ENCODE measurements at places on chromosomes 2 and 18.

GRCh38 chr18:72692086-72692485, 147.9 kb upstream of the CBLN2 start:
- DNase-seq = no peak

DNA sequence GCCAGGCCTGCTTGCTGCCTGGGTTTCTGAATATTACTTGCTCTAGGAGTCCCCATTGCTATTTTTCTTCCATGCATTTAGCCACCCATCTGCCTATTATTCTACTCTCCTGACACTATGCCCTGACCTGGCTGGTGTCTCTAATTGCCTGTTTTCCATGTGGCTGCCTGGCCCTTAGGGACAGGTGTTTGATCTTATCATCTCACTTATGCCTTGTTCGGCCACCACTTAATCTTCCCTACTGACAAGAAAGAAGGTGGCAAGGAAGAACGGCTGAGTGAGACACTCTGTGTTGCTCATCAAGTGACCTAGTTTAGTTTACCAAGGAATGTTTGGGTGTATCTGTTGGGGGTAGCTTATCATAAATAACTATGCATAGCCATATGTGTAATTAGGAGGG, 50.4 kb upstream of the RAPH1 start:
- DNase-seq = no peak

DNA sequence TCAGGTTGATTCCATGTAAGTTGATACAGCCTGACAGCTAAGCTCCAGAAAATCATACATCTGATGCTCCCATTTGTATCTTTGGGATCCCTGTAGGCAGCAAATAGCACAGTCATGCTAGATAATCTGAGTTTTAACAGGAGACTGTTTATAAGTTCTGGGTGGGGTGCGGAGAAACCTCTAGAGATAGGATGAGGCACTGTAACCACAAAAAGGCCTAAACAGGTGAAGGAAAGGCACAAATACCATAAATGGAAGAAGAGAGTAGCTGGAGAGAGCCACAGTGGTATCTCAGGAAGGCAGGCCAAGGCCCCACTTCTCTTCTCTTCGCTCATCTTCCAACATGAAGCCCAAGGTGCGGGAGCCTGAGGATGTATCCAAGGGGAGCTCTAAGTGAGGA, 18.1 kb upstream of the B4GALT6 start:
- no peak for DNase-seq

- no peak for DNase-seq
These were observed 49.7 kb upstream of the RAPH1 start for GRCh38 chr2:203584784-203585183.

DNA sequence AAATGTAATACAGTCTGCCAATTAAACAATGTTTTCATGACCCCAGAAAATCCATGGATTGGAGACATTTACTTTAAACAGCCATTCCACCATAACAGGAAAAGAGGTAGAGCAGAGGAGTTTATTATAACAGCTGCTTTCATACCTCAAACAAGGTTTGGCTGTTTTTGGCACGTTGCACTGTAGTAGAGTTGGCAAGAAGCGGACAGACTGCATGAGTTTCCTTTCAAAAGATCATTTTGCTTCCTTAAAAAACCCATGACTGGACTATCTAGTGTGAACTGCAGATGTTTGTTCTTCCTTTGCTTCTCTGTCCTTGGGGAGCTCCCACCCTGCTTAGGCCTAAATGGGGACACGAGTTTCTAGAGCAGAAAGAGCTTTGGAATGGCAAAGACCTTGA, 108.5 kb upstream of the THOC1 start:
- no peak for DNase-seq

DNA sequence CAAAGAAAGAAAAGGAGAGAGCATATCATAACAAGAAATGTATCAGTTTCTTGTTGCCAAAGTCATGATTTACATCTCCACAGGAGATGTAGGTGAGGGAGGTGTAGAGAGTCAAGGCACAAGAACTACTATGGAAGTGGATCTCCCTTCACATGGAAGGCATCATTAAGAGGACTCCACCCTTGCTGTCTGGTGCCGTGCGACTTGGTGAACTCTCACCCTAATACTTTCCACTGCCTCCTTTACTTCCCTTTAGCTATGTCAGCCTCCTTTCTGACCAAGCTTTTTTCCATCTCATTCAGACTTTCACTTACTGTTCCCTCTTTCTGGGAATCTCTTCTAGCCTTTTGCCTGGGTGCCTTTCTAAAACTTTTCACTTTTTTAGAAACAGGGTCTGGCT, 490.0 kb downstream of the THSD7B start:
- DNase-seq = no peak

DNA sequence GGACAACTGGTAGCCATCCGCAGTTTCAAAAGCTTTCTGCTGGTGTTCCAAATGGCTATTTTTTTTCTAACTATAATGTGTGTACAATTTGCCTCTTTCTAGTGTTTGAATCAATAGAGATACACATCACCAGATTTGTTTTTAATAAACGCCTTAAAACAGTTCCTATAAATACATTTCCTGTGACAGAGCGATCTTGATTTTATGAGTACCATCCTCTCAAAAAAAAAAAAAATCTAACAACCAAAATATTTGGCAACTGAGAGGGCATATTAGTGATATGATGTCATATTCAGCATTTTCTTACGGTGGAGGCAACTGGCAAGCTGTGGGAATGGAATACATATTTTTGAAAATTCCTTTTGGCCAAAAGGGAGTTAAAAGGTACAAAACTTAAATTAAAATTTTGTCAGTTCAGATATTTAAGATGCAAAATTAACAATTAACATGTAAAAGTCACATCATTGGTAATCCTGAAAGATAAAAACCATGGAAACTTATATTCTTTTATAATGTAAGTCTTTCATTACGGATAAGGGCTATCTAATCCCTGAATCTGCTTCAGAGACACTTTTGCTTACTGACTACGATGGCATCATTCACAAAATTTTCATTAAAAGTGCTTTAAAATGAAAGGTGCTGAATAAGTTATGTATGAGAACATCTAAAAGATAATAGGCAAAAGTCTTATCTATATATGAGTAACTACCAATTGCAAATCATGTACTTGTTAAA, 268.4 kb downstream of the TCF4 start:
- no peak for DNase-seq

DNA sequence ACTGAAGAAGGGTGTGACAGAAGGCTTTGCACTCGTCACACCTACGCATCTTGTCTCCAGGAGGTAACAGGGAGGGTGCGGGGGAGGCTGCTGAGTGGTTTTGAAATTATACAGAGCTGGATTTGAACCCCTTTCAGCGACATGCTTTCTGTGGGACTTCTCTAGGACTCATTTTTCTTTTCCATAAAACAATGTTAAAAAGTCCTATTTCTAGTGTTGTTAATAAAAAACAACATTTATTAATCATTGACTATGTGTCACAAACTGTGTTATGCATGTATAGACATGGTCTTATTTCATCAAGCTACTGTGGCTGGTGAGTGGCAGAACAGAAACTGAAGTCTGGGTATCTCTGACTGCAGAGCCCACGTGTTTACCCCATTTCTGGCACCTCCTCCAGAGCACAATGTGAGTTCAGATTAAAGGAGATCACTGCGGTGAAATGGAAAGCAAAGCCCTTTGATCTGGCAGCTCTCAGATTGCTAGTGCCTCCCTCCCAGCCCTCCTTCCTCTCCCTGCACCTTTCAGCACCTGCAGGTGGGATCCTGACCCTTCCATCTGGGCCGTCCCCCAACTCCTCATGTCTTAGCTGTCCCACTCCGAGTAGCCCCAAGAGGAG, 315.5 kb upstream of the MYT1L start:
- no peak for DNase-seq

DNA sequence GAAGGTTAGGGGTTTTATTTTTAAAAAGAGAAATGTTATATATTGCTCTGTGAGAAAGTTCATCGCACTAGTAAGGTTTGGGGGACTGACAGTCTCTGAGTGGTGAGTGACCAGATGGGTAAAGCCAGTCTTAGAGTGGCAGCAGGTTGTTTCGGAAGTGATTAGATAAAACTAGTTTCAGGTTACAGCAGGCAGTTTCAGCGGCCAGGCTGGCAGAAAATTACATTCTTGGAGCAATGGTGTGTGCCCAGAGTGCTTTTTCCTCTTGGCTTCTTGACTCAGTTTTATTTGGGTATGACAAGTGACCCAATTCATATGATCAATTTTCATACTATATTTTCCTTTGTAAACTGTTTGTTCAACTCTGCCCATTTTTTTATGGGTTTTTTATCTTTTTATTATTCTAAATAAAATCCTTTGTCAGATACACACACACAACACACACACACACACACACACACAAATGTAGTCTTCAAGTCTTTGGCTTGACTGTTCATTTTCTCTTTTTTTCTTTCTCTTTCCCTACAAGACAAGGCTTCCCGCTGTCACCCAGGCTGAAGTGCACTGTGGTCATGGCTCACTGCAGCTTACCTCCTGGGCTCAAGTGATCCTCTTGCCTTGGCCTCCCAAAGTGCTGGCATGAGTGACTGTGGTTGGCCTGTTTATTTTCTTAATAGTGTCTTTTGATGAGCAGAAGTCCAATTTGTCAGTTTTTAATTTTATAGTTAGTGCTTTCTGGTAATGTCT, 30.9 kb downstream of the RALBP1 start:
- DNase-seq = no peak

DNA sequence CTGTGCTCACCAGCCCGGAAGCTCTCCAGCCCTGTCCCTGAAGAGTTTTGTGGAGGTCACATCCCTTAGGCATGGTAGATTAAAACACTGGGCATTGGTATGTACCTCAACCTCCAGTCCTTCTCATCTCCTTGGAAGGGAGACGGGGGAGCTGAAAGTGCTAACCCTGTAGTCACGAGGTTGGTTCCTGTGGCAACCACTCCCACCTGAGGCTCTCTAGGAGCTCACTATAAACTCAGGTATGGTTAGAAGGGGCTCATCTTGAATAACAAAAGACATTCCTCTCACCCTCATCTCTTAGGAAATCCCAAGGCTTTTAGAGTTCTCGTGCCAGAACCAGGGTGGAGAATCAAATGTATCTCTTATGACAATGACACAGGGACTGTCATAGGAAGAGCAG, 43.0 kb upstream of the MGAT4A start:
- no peak for DNase-seq

- DNase-seq = no peak
These were observed 803.2 kb upstream of the POU3F3 start for GRCh38 chr2:104050656-104051242.

GRCh38 chr18:46324087-46324955, 220.1 kb downstream of the HAUS1 start:
- DNase-seq = no peak

- no peak for DNase-seq
These were observed 9.6 kb downstream of the FBXO15 start for GRCh38 chr18:74137920-74138538.

GRCh38 chr2:128412181-128412871, 93.7 kb upstream of the HS6ST1 start:
- no peak for DNase-seq

- DNase-seq = no peak
These were observed 3.1 kb downstream of the DES start for GRCh38 chr2:219421323-219421722.

- no peak for DNase-seq
These were observed 3.6 kb downstream of the SCRN3 start for GRCh38 chr2:174399171-174399570.

DNA sequence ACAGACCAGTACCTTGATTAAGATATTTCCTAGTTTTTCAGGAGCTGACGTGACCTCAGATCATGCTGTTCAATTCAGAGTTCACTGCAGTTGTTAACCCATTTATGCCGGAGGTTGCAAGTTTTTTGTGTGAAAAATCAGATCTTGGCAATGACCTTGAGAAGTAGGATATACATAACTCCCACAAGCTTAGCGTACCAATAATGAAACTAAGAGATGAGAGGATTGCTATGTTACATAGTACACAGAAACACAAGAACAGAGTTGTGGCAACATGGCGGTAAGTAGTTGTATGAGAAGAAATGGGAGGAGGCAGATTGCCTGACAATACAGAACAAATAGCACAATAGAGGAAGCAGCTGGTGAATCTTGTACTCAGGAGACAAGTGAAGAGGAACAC, 39.1 kb downstream of the PPIG start:
- DNase-seq = no peak

- DNase-seq = no peak
These were observed 58.1 kb downstream of the NCKAP1 start for GRCh38 chr2:182980115-182980514.

GRCh38 chr2:70469435-70469834, 84.2 kb downstream of the TGFA start:
- no peak for DNase-seq

GRCh38 chr2:216110620-216111019, 1.5 kb downstream of the XRCC5 start:
- DNase-seq = no peak

- DNase-seq = no peak
These were observed 7.1 kb upstream of the PPP1R1C start for GRCh38 chr2:181978351-181979150.

- no peak for DNase-seq
These were observed 122.2 kb downstream of the QPCT start for GRCh38 chr2:37466533-37467222.

DNA sequence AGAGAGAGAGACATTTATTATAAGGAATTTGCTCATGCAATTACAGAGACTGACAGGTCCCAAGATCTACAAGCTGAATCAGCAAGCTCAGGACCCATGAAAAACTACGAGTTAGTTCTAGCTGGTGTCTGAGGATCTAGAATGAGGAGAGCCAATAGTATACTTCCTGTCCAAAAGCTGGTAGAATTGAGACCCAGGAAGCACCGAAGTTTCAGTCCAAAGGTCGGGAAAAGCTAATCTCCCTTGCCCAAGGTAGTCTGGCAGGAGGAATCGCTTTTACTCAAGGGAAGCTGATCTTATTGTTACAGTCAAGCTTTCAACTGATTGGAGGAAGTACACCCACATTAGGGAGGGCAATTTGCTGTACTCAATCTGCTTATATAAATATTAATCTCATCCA, 389.6 kb downstream of the ADCYAP1 start:
- no peak for DNase-seq

Measured in stimulated activated CD8-positive, alpha-beta memory T cell treated with anti-CD3 and anti-CD28 coated beads, Interleukin-12 subunit alpha, Interleukin-12 subunit beta, amount 100 ng/mL, for 1 hour (primary cell).